ENCODE measurements at places on chromosomes 12 and 14. TPM values are rescaled to one million over a fixed set of nuclear protein-coding genes. Genes with fewer than 3 reads are reported as not detected.

DNA sequence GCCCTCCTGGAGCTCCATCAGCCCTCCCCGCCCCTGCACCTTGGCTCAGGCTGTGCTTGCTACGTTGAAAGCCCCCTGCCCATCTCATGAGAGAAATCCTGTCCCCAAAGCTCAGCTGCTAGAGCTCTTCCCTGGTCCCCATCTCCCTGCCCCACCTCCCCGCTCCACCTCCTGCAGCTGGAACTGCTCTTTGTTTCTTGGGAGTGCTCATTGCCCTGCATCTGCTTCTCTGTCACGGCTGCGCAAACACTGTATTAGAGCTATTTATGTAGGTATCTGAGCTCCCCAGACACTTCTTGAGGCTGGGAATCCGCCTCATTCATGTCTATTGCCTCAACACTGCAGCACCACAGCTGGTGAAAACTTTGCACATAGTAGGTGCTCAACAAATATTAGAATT lies 32.8 kb upstream of the PRIMA1 start:
- DNase-seq, result no peak

The FGD4 gene
- total RNA-seq, result 17.2 TPM

- DNase-seq, result no peak
Observed at GRCh38 chr14:98957211-98958047, 314.6 kb downstream of the BCL11B start.

DNA sequence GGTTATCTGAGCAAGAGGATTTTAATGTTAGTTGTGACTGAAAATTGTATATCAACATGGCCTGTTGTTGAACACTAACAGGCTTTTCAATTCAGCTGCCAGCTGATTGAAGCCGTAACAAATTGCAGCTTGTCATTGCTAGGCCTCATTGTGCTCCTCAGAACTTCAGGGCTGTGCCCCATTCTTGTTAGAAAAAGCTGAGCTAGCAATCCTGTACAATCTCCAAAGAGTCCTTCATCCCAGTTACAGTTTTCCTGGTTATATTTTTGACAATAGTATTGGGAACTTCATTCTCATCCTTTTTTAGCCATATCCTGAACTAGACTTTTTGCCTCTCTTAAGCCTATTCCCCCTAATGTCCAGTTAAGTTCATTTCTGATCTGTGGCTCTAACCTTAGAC lies 564.1 kb upstream of the ATXN7L3B start:
- no peak for DNase-seq

GRCh38 chr12:110908377-110909152 lies 11.8 kb downstream of the MYL2 start:
- DNase-seq, result no peak

GRCh38 chr12:20398686-20399085 lies 30.3 kb downstream of the PDE3A start:
- no peak for DNase-seq

The OR2AP1 gene
- total RNA-seq, result not detected

DNA sequence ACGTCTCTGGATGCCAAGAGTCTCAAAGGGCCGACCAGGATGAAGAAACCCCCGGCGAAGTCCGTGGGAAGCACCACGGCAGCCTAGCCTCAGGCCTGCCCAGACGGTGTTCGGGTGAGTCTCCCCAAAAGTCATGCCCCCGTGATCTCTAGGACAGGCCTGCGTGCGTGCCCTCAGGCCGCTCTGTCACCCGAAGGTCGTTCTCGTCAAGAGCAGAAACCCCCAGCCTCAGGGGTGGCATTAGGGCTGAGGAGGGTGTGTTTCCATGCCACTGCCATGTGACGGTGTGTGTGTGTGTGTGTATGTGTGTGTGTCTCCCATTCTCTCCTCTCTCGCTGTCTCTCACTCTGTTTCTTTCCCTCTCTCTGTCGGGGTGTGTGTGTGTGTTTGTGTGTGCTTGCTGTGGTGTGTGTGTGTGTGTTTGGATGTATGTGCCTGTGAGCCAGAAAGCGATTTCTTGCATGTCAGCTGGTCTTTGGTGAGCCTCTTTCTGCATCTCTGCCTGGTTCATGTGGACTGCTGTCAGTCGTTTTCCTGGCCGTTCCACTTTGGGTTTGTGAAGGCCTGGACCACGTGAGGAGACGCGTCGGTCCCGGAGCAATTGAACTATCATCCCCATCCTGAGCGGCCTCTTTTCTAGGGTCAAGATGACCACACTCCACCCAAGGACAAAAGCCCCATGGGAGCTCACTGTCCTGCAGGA lies 772.5 kb upstream of the ALG10B start:
- DNase-seq, result no peak

The ATP2B1 gene
- total RNA-seq, result 33.0 TPM

GRCh38 chr12:125187148-125187745 lies 122.0 kb downstream of the AACS start:
- DNase-seq, result peak; percentile 32

DNA sequence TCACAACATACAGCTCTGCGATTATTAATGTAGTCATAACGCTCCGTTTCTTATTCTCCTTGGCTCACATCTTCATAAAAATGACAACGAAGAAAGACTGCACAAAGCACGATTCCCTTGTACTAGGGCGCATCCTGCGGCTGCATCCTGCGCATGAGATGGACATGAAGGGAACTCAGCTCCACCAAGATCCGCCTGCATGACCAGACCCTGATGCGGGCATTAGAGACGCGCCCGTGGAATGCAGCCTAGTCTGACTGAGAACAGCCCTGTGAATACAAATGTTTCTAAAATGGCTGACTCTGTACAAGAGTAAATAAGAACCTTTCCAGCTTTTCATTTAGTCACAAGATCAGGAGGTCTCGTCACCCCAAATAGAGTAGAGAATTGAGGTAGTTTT lies 422.2 kb downstream of the NOVA1 start:
- no peak for DNase-seq

The TCL1B gene
- total RNA-seq, result not detected

The IFNG-AS1 gene
- not detected for total RNA-seq

GRCh38 chr14:101408077-101408831 lies 153.0 kb upstream of the DIO3 start:
- no peak for DNase-seq

DNA sequence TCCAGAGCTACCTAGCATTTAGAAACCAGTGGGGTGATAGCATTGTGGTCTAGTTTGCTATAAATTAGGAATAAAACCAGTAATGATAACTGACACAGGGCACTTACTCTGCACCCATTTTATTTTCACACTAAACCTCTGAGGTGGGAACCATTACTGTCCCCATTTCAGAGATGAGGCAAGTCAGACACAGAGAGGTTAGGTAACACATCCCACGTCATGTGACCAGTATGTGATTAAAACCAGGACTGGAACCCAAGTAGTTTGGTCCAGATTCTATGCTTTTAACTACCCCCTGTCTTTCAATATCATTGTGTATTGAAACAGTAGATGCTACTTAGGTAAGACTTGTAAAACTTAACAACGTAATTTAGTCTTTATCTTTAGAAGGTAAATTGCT lies 110.2 kb downstream of the PLXNC1 start:
- DNase-seq, result no peak

GRCh38 chr12:54217774-54218241 lies 29.0 kb upstream of the SMUG1 start:
- peak; percentile 49 for DNase-seq

- no peak for DNase-seq
Observed at GRCh38 chr12:42705863-42706262, 116.3 kb upstream of the PRICKLE1 start.

DNA sequence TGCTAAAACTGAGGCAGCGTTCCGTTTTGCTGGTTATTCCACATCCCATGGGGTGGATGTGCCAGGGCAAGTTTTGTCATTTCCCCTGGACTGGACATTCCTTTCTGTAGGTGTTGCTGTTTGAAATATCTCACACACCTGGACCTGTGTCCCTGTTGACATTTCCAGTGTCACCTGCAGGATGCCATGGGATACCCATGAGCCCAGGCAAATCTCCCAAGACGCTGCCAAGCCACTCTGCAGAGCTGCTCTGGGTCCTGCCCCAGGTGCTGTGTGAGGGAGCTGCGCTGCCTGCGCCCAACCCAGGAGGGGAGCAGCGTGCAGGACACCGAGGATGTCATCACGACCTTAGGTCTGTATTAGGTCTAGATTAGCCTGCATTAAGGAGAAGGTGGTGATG lies 5.2 kb upstream of the PACS2 start:
- DNase-seq, result no peak

The DIP2B gene
- total RNA-seq, result 45.1 TPM

GRCh38 chr12:113221997-113222729 lies 899 bp downstream of the TPCN1 start:
- DNase-seq, result no peak

DNA sequence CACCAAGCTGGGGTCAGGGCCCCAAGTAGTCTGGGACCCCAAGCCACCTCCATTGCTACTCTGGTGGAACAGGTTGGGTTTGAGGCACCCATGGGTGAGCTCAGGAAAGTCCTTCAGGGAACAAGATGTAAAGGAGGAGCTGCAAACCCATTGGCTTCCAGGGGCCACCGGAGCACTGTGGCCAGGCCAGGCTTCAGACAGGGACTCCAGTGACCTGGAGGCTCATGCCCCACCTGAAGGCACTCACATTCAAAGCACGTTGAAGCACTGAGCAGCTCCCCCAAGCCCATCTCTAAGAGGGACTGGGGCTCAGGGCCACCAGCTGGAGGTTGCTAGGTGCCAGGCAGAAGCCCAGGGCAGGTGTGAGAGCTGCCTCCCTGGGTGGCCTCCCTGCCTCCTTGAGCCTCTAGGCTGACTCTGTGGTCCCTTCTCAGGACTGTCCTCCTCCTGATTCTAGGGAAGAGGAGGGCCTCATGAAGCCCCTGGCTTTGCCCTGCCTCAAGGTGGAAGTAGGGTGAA lies 49.1 kb downstream of the FAM222A start:
- DNase-seq, result no peak

DNA sequence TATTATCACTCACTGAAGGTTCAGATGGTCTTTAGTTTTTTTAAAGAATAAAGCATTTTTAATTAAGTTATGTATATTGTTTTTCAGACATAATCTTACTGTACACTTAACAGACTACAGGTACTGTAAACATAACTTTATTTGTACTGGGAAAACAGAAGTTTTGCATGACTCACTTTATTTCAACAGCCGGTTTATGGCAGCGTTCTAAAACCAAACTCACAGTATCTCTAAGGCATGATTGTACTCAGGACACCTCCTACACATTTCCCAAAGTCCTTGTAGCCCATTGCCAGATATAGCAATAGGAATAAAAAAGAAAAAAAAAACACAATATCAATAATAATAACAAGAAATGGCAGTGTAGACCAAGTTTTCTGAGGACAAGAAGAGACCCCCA lies 1341.4 kb downstream of the FSCB start:
- no peak for DNase-seq

The CCDC196 gene
- total RNA-seq, result not detected

- DNase-seq, result no peak
Observed at GRCh38 chr14:101186544-101186943, 283.0 kb upstream of the RTL1 start.

DNA sequence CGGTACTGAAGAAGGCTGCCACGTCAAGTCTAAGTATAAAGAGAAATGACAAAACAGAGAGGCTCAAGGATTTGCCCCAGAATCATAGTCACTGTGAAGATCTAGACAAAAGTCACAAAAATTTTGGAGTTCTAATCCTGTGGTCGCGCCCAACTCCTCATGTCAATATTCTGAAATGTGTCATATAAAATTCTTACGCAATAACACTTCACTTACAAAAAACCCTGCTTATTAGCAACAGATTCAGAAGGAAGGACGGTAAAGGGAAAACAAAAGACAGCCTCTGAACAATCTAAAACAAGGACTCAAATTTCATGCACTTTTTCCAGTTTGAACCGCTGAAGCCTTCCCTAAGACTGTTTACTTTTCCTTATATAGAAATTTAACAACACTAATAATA lies 94.7 kb downstream of the TSPAN8 start:
- DNase-seq, result no peak

- no peak for DNase-seq
Observed at GRCh38 chr12:65532162-65532561, 253.7 kb downstream of the MSRB3 start.

The SERPINA12 gene
- not detected for total RNA-seq

GRCh38 chr14:72783741-72784140 lies 110.2 kb downstream of the DPF3 start:
- DNase-seq, result no peak

GRCh38 chr12:51937926-51938325 lies 13.6 kb upstream of the ACVR1B start:
- no peak for DNase-seq

- no peak for DNase-seq
Observed at GRCh38 chr12:111340231-111340630, 28.7 kb downstream of the PHETA1 start.

The TAS2R43 gene
- 0.62 TPM for total RNA-seq

The ESR2 gene
- not detected for total RNA-seq

DNA sequence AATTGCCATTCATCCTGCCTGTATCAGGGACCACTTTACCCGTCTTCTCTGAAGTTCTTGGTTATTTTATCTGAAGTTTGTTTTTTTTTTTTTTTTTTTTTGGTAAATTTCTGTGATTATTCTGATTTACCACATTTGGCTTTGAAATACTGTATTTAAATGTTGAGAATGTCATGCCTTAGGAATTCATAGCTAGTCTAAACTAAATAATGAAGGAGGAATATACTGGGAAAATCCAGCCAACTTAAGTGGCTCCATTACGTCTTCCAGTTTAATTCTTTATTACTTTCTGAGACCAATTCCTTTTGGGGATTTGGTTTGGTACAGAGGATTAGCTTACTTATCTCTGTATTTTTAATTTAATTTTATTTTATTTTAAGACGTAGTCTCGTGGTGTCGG lies 60.3 kb upstream of the KCNMB4 start:
- no peak for DNase-seq

The BIN2 gene
- total RNA-seq, result not detected

The KRT81 gene
- total RNA-seq, result not detected

The GPR132 gene
- total RNA-seq, result not detected

- DNase-seq, result no peak
Observed at GRCh38 chr12:95859344-95859816, 628 bp downstream of the SNRPF start.

Data from endothelial cell (in vitro differentiated cells).